ENCODE measurements at places on chromosomes 1 and 21. TPM values are rescaled to one million over a fixed set of nuclear protein-coding genes. Genes with fewer than 3 reads are reported as not detected.

PIK3CD gene
- total RNA-seq: 1.2 TPM

- no peak for DNase-seq
Observed at GRCh38 chr1:94858276-94858675, 38.1 kb downstream of the SLC44A3 start.

GRCh38 chr1:59455206-59455605 is 158.3 kb downstream of the FGGY start:
- no peak for DNase-seq

UBE2J2 gene
- 80.8 TPM for total RNA-seq

DNA sequence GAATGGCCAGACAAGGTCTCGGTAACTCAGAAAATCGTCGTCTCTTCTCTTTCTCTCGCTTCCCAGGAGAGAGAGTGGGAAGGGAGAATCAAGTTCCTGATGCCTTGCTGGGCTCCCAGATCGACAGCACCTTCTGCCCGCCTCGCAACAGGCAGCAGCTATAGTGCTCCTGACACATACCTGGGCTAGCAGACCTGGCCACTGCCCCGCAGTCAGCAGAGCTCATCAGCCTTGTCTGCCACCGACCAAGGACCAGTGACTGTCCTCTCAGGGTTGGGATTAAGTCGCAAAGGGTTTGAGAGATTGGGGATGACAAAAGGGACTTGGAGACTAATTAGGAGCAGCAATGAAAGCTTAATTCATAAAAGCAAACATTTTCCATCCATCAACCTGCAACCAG is 4.1 kb downstream of the RUNX3 start:
- no peak for DNase-seq

DNA sequence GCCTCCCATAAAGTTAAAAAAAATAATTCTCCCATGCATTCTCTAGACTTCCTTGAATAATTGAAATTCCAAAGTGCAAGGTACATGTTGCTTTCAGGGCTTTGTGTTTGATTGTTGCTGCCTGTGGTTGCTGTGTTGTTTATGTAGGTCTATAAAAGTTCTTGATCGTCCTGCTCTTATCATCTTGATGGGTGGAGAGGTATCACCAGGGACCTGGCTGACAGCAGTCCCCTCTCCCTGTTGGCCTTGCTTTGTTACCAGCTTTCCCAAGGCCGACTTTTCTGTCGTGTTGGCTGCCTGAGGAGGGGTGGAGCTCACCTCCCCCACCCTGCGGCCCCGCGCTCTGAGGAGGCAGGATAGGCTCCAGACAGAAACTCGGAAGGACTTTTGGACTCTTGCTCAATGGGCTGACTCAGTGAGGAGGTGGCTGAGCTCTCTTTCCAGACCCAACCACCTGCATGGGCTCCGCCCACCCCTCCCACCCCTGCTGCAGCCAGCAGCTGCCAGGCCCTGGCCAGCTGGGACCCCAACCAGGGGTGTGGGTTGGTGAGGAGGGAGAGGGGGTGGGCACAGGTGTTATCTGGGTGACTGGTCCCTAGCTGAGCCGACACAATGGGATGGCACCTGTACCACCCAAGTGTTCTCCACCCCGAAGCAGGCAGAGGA is 2.0 kb downstream of the INAVA start:
- no peak for DNase-seq

- no peak for DNase-seq
Observed at GRCh38 chr1:119962296-119962968, 66.1 kb upstream of the ADAM30 start.

DNA sequence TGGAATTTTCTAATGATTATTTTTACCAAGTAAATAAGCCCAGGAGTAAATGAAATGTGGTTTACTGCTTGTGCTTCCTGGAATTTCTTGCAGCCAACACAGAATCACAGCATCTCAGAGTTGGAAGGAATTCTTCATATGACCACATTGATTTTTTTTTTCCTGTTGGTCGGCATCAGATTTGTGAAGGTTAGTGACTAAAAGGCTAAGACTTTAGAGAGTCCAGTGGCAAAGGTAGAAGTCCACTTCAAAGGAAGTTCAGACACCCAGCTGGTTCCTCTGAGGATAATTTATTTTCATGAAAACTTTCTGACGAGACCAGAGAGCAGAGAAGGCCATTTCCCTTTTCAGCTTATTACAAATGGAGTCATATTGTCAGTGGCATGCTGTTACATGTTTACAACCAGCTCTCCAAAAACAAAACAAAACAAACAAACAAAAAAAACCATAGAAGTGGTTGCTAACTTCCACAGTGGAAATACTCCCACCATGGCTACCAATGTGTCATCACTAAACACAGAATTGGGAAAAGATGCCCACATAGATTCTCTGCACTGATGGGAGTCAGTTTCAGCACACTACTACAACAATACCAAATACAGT is 77.2 kb upstream of the CDC42BPA start:
- DNase-seq: no peak

DNA sequence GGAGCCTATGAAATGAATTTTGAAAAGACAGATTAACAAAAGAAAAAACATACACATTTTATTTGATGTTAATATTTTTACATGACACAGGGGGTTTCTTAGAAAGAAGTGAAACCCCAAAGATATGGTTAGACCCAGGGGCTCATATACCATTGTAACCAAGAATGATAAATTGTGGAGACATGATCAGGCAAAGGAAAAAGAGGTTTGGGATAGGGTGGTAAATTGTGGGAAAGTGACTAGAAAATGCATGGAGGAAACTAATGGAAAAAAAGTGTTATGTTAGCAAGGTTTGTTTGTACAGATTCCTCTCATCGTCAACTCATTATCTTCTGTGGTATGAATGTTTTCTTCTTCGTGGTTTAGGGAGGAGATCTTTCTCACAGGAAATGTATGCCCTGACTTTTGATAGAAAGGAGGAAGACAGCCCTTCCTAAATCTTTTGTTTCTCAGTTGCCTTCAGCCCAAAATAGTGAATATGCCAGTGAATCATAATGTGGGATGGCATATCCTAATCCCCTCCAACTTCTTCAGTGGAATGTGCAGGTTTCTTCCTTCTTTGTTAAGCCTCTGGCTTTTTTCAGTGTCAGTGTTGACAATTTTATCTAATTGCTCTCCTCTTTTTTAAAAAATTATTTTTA is 140.4 kb upstream of the UBE2U start:
- DNase-seq: no peak

DNA sequence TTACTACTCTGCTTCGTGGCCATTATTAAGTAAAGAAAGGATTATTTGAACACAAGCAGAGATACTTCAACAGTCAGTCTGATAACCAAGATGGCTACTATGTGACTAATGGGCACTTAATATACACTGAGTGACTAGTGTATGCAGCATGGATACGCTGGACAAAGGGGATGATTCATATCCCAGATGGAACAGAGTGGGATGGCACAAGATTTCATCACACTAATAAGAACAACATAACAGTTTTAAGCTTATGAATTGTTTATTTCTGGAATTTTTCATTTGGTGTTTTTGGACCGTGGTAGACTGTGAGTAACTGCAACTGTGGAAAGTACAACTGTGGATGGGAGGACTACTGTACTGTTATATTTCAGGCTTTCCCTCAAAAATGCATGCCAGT is 9.4 kb downstream of the ZCCHC17 start:
- no peak for DNase-seq

- DNase-seq: no peak
Observed at GRCh38 chr1:178540646-178541045, 27.7 kb downstream of the TEX35 start.

- DNase-seq: no peak
Observed at GRCh38 chr1:214002060-214002459, 14.3 kb downstream of the PROX1 start.

GRCh38 chr1:91699339-91699974 is 186.5 kb downstream of the TGFBR3 start:
- no peak for DNase-seq

GRCh38 chr1:170415710-170416372 is 116.1 kb upstream of the GORAB start:
- no peak for DNase-seq

WLS gene
- total RNA-seq: 147 TPM

DNA sequence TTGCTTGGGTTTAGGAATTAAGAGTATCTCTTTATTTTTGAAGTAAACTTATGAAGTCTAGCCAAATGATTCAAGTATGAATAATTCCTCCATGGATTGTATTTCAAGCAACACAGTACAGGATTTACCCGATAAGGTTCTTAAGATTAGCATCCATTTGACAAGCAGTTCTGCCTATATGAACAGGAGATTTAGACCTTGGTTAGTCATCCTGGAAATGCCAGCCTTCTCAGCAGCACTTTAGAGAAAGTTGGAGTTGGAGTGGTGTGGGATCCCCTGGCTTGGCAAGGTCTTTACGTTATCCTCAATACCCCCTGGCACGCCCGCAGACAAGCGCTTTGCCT is 1.6 kb downstream of the BCAR3 start:
- no peak for DNase-seq

DNA sequence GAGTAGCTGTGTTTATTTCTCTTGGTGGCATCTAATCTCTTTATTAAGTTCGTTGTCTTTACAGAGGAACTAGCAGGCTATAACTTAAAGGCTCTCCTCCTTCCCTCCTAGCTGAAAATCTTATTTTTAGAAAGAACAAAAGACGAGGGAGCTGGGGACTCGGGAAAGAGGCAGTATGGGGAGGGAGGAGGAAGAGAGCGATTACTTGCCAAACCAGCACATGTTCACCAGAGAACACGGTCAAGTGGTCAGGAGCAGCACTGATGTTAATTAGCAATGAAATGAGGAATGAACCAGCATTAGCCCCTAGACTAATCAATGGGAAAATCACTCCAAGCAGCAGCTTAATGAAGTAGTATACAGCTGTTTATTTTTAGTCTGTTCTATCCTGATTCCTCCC is 171.3 kb upstream of the ESRRG start:
- no peak for DNase-seq

ADGRL4 gene
- 0.75 TPM for total RNA-seq

GRCh38 chr1:219744652-219745469 is 132.0 kb upstream of the ZC3H11B start:
- DNase-seq: no peak

DNA sequence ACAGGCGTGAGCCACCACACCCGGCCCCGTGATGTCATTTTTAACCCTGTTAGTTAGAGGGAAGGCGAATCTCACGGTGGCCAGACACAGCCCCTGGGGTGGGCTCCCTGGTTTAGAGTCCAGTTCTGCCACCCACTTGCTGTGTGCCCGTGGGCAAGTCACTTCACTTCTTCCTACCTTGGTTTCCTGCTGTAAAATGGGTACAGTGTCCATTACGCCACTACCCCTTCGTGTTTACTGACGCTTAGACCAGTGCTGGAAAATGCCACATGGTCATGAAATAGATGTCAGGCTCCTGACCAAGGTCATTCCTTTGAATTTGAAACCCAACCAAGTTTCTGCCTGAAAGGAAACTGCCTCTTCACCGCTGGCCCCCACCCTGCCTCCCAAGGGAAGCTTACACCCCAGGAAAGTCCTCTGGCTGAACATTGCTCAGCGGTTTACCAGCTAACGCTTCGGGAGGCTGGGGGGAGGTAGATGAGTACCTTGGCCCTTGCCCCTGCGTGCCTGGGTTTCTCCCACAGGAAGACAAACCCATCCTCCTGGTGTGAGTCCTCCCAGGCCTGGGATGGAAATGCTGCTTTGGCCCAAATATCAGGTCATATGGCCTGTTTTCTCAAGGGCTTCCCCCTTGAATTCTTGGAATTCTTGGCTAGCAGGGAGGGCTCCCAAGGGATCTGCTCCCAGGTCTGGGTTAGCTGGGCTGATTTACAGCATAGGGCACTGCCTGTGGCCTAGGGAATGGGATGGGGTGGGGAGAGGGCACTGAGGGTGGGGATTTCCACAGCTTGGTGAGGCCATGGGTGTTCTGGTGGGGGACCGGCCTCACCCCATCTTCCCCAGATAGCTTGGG is 7.6 kb upstream of the AADACL4 start:
- no peak for DNase-seq

PROK1 gene
- total RNA-seq: not detected

All from neural crest cell (in vitro differentiated cells).